Effector CD4-positive, alpha-beta T cell (primary cell): ENCODE measurements at places on chromosomes 12 and 14.

GRCh38 chr12:128771681-128772080 is 52.1 kb downstream of the SLC15A4 start:
- DNase-seq: no peak

- peak; percentile 56 for DNase-seq
Observed at GRCh38 chr12:92030618-92031017, 115.0 kb downstream of the BTG1 start.

- no peak for DNase-seq
Observed at GRCh38 chr12:124021007-124021406, 48.0 kb downstream of the ZNF664 start.

- no peak for DNase-seq
Observed at GRCh38 chr12:117830471-117830870, 138.3 kb downstream of the KSR2 start.

- no peak for DNase-seq
Observed at GRCh38 chr12:14263742-14264141, 101.7 kb upstream of the ATF7IP start.

- DNase-seq: no peak
Observed at GRCh38 chr14:101709962-101710931, 51.3 kb upstream of the PPP2R5C start.

GRCh38 chr12:26643532-26644315 is 189.3 kb downstream of the ITPR2 start:
- DNase-seq: no peak

- no peak for DNase-seq
Observed at GRCh38 chr12:7271893-7272514, 31.9 kb upstream of the ACSM4 start.

DNA sequence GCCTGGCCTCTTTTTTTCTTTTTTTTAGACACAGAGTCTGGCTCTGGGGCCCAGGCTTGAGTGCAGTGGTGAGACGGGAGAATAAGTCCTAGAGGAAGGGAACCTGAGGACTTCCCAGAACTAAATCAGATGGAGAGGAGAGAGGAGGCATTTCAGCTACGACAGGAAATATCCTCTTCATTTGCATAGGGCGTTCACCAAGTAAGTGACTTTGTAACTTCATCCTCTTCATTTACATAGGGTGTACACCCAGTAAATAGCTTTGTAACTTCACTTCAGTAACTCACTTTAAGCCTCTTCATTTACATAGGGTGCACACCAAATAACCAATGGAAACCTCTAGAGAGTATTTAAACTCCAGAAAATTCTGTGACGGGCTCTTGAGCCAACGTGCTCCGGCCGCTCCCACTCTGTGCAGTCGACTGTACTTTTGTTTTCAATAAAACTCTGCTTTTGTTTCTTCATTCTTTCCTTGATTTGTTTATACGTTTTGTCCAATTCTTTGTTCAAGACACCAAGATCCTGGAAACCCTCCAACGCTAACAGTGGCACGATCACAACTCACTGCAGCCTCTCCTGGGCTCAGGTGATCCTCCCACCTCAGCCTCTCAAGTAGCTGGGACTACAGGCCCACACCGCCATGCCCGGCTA is 21.4 kb upstream of the ANKRD9 start:
- no peak for DNase-seq

GRCh38 chr12:4978737-4979136 is 64.9 kb upstream of the KCNA5 start:
- no peak for DNase-seq

DNA sequence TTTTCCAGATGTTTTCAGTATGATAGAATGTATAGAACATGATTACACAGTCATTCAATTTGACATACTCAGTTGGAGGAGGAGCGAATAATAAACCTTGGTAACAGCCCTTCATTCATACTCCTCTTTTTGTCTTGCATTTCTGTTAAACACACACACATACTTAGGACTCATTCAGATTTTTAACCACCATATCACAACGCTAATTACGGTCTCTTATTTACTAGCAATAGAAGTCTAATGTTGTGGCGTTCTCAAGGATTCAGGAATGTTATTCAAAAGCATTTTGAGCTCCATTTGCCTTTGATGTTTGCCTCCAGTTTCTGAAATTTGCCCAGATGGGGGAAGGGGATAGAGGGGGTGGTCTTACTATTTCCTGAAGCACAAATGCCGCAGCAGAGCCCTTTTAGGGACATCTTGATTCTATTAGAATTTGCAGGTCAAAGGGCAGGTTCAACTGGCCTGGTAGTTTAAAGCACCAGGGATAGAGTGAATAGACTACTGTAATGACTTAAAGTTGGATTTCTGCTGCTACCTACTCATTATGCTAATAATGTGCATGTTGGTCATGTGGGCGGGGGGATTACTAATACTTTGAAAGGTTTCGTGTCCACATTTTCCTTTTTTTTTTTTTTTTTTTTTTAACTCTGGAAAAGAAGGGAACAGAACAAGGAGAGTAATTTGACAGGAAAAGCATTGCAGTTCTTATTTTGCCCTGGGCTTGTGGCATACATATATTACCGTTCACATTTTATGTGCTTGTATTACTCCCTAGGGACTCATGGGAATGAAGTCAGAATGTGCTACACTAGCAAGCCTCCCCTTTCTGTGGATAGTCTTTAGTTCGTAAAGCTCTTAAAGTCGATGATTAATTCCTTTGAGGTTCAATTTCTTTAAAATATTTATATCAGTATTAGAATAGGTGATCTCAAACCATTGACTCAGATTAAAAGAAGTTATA is 226.8 kb downstream of the FBXL14 start:
- no peak for DNase-seq

DNA sequence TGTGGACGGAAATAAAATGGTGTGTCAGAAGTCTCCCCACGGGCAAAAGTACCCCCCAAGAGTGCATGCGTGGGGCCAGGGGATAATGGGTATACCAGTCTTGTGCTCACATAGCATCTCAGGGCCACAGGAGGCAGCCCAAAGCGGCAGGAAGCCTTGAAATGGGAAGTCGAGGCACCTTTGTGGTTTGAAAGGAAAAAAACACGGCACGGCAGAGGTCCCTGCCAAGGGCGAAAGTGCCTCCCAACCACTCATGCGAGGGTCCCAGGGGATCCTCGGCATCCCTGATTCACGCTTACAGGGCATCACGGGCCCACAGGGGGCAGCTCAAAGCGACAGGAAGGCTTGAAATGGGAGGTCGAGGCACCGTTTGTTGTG is 583.2 kb downstream of the ALG10 start:
- no peak for DNase-seq

DNA sequence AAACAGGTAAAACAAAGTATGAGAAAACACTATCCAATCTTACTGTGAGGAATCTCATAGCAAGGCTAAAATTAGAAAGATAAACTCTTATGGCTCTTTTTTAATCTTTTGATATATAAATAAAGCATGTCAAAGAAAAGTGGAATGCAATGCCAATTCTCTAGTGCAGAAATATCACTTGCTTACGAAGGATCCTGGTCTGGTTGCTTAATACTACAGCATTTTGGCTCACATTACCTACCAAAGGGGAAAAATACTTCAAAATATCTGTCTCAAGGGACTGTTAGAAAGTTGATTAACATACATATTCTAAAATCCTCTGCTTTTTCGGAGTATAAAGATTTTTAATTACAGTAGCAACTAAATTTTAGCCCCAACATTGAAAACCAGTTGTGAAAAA is 21.4 kb downstream of the AREL1 start:
- no peak for DNase-seq

DNA sequence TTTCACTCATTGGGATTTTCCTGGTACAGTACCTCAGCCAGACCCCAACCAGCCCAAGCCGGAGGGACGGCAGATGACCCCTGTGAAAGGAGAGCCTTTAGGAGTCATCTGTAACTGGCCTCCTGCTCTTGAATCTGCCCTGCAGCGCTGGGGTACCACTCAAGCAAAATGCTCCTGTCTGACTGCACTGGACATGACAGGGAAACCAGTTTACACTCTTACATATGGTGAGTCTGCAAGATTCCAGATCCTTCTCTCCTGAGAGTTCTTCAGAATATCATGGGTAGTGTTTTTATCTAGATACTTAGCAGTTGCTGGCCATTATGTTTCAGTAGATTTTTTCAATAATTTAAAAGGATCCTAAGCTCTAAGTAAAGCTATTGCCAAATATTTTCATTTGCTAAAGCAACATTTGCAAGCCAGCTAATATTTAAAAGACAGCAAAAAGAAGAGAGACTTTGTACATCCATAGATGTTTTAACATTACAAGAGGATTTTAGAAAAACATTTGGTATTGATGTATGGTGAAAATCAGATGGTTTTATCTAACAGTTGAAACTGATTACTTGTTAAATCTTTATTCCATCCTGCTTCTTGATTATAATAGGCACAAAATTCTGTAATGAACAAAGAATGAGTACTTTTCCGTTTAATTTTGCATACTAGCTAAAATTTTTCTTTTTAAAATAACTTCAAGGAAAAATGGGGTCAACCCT is 85.1 kb upstream of the ATF1 start:
- no peak for DNase-seq

DNA sequence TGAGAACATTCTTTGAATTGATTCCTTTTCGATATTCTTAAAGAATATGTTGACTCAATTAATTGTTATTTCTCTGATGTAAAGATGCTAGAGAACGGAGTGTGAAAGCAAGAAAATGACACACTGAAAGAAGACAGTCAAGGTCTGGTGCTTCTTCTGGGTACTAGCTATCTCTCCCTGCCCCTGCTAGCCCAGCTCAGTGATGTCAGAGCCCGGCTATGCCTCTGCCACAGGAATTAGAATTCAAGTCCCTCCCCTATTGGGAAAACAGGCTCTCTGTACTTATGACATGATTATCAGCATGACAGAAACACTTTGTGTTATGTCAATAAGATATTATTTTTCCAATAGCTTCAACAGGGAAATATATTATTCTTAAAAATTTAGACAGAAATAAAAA is 252.4 kb downstream of the KCNC2 start:
- DNase-seq: no peak

- no peak for DNase-seq
Observed at GRCh38 chr14:56724013-56724412, 86.3 kb downstream of the OTX2 start.

GRCh38 chr14:33120966-33121365 is 182.3 kb downstream of the NPAS3 start:
- DNase-seq: no peak

DNA sequence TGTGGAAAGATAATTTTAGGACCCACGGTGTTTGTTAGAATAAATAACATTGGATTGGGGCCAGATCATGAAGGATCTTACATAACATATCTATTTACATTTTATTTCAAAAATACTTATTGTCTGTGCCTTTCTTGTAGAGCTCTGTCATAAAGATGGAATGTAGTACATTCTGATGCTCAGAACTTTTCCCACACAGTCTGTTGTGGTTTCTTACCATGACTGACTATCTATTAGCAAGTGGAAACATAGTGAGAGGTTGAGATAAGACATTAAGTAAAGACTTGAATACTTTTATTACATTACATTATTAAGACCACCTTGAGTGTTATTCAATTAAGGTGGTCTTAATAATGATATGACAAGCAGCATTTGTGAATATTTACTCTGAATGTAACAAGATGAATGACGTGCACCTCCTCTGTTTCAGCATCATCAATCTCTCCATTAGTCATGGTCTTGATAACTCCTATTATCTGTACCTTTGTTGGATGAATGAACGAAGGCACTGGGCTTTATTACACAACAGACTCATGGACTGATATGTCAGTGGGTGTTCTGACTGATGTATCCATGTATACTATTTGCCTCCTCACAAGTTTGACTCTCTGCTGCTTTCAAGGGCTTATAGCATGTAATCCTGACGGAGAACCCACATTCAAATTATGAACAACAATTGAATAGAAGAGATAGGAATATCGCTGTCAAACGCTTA is 883.0 kb upstream of the FLRT2 start:
- no peak for DNase-seq

- no peak for DNase-seq
Observed at GRCh38 chr12:104942075-104942474, 16.0 kb downstream of the SLC41A2 start.

DNA sequence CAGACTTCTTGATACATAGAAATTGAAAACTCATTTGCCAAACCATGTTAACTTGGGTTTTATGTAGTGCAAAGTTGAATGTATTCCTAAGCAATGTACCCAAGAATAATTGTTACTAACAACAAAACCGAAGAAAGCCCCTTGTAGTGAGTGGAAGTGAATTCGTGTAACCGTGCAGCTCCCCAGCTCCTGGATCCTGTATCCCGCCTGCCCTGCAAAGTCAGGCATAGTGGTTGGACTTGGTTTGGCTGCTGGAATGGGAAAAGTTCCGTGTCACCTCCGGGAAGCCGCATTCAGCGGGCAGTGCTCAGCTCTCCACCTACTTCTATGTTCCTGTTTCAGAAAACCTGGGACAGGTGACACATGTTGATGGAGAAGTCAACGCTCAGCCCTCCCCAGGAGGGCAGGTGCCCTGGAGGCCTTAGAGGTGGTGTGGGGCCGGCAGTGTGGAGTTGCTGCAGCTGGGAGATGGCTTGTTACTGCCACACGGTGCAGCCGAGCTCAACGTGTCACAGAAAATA is 29.2 kb upstream of the C14orf180 start:
- DNase-seq: no peak

DNA sequence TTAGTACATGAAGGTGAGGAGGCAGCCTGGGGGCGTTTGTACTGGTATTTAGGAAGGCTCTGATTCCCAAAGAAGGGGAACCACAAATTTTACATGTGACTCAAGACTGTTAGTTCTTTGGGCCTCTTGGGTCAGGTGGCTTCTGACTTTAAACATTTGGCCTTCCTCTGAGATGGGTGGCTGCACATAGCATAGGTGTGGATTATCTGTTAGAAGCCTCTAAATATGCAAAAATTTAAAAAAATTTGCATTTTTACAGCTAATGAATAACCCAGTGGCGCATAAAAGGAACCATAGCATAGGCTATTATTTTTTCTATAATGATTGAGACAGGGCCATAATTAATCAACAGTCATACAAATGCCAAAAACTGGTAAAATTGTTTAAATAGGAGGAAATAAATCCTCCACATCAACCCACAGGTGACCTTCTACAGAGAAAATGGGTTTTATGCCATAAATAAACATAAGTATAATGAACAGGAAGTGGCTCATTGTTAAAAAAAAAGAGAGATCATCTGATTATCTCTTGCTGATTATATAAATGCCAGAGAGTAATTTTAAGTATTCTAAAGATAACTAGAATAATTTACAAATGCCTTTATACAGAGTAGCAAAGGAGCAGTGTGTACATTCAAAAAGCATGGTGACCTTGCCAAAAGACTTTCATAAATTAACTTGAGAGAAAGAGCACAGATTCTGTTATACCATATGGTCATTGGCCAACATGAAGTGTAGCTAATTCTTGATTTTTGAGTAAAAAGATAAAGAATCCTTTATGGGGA is 284.2 kb upstream of the ATP2B1 start:
- DNase-seq: no peak
